Activated gamma-delta T cell treated with Interleukin-2 at 50 U/mL for 16 hours (primary cell): ENCODE measurements at places on chromosomes 5 and 9.

GRCh38 chr5:77498952-77499351 lies 6.8 kb upstream of the WDR41 start:
- DNase-seq, result no peak

DNA sequence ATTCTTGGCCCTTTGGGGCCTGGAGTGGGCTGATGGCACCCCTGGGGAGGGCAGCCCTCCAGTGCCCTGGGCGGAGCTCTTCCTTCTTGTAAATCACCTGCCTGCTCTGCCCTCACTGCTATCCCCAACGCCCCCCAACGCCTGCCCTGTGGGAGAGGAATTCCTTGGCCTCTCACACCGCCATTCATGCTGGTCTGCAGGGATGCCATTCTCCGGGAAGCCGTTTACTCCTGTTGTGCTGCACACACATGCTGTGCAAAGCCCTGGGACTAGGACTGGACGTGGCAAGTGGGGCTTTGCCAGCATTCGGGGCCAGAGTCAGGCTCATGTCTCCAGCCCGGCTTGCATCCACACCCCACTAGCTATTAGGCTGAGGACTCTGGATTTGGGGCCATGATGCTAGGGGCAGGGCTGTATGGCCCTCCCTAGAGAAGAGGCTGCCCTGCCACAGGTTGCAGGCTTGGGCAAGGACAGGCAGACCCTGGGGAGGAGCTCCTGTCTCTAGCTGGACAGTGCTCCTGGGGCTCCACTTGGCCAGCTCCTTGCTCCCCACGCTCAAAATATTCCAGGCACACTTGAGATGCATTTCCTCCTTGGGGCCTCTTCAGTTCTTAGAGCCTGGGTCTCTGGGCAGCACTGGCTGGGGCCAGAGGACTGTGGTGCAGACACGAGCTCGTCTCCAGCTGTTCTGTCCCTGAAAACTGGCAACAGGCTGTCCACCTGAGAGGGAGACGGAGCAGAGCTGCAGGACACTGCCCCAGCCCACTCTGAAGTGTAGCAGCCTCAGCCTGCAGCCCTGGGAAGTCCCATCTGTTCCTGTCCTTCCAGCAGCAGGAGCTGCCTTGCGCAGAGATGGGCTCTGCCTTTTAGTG lies 226.9 kb downstream of the CACNA1B start:
- no peak for DNase-seq

DNA sequence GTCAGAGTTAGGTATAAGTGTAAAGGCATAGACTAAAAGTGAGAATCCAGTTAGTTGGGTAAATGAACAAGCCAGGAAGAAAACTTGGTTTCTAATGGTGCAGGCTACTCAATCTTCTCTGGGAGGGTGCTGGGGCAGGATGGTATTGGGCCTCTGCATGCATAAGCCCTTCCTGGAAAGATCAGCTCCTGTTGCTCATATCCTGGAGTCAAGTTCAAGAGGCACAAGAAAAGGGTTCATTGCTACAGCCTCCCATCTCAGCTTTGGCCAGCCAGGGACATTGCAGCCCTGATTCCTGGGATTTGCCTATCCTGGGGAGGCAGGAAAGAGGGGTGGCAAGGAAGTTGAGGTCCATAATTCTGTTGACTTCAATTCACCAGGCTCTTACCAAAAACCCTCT lies 40.7 kb upstream of the ATP6V1G1 start:
- DNase-seq, result no peak

GRCh38 chr5:24642022-24642421 lies 2.8 kb downstream of the CDH10 start:
- no peak for DNase-seq

DNA sequence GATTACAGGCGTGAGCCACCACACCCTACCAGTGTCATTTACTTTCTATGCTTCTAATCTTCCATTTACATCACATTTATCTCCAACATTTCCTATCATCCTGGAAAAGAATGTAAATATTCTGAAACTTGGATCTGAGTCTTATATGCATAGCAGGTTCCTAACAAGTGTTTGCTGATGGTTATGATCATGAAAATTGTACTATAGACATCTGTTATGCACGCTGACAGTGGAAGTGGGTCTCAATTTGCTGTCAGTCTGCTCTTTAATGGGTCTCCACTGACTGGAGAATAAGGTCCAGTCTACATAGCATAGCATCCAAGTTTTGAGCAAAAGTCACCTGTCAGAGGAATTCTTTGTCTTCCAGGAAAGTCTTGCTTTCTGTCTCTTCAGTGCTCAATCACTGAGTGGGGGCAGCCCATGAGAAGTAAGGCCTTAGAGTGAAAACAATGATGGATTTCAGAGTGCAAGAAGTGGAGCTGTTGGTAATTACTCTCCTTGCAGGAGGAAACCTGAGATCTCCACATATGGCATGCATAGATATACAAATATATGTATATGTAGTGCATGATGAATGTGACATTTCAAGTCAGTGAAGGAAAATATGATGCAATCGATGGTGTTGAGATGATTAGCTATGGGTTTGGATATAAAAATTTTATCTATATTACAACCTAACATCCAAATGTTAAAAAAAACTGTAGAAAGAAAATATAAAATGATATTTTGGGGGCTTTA lies 29.2 kb upstream of the MSANTD3 start:
- no peak for DNase-seq

GRCh38 chr9:36833954-36834353 lies 200.1 kb downstream of the PAX5 start:
- DNase-seq, result no peak

DNA sequence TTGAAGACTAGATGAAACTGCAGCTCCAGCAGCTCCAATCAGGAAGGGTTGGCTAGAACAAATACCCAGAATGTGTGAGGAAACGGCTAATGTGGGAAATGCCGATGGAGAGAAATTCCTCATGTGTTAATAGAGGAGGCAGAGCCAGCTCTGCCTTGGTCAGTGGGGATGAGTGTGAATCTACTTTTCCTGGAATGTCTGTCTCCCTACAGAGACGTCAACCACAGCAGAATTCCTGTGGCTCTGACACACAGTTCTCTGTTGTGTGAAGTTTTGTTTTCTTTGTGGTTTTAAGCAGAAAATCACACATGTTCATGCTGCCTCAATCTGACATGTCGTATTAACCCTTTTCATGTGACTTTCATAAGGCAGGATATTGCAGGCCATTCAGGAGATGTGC lies 476.6 kb upstream of the WWC1 start:
- DNase-seq, result no peak

DNA sequence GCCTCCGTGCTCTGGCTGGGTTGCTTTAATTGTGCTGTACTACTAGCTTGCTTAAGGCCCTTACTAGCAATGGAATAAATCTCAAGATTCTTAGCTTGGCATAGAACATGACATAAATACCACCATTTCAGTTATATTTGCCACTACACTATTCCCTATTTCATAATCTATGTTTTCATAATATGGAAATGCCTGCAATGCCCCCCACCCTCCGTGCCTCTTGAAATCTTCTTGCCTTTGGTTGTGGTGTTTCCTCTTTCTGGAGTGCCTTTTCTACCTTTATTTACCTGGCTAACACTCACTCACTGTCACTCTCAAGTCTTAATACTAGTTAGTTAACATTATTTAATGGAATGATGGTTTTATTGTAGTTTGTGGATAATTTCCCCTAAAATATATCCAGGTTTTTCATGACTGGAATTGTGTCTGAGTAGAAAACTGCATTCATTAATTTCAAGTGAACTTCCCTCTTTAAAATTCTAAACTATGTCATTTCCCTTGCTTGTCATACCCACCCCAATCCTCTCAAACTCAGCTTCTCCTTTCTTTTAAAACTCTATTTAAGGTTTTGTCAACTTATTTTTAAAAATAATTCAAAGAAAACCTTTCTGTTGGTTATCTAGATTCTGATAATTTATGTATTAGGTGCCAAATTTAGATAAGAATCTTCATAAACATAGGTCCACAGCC lies 521.7 kb upstream of the DAB2 start:
- no peak for DNase-seq

GRCh38 chr5:107370396-107370968 lies 300.3 kb downstream of the EFNA5 start:
- DNase-seq, result no peak
